ENCODE measurements at places on chromosomes 7 and 10. TPM values are rescaled to one million over a fixed set of nuclear protein-coding genes. Genes with fewer than 3 reads are reported as not detected.

The SYT15 gene
- total RNA-seq = not detected

DNA sequence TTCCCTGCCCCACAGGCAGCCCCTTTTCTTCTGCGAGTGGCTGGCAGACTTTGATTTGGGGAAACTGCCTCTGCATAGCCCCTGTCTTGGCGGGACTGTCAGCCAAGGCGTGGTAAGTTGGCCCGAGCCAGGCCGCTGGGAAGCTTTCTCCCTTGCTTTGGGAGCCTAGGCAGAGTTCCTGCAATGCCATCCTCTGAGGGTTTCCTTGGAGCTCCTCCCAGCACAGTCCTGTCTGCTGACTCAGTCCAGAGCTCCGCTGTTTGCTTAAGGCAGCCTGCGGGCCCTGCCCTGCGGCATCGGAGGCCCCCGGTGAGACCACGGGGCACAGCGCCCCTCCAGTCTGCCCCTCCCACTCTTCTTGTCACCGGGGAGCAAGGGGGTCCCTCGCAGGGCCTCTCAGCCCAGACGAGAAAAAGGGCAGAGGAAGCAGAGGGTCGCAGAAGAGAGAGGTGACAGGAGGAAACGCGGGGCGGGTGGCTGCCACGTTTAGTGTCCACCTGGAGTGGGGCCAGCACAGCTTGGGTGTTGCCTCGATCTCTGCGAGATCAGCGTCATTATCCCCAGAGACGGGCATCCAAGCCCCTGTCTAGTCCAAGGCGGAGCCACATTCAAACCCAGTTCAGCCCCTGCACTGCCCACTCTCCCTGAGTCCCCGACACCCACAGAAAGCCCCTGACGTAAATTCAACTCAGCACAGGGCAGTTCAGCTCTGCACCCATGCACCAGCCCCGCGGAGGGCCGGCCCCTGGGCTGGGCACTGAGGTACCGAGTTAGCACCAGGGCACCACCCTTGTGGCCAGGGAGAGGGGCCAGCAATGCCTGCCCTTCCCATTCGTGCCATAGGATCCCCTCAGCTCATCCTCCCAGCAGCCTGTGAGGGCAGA lies 59.0 kb upstream of the CHST15 start:
- no peak for DNase-seq

DNA sequence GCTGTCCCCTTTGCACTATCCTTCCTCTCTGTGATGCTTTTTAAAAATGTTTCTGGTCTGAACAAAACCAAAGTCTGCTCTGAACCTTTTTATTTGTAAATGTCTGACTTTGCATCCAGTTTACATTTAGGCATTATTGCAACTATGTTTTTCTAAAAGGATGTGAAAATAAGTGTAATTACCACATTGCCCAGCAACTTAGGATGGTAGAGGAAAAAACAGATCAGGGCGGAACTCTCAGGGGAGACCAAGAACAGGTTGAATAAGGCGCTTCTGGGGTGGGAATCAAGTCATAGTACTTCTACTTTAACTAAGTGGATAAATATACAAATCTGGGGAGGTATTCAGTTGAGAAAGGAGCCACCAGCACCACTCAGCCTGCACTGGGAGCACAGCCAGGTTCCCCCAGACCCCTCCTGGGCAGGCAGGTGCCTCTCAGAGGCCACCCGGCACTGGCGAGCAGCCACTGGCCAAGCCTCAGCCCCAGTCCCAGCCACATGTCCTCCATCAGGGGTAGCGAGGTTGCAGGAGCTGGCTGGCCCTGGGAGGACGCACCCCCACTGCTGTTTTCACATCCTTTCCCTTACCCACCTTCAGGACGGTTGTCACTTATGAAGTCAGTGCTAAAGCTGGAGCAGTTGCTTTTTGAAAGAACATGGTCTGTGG lies 11.4 kb upstream of the CSGALNACT2 start:
- DNase-seq = no peak

DNA sequence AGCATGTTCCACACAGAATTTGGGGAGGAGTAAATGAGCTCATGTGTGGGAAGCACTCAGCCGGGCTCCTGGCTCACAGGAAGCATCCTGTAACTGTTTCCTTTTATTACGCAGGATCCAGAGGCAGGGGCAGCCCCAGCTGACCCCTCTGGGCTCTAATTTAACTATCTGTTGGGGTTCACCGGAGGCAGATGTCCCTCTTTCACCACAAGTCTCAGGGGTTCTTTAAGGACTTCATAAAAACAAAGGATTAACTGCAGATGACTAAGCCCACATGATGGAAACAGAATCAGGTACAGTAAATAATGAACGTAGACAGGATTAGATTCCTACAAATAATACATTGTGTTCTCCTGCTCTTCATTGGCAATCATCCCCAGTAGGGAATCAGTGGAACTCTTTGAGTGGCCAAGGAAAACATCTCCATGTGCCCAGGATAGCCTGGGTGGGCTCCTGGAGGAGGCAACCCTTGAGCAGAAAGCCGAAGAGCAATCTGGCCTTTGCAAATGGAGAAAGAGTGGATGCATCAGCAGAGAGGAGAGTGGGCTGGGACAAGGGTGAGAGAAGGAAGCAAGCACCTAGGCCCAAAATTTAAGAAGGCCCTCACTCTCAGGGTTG lies 24.6 kb downstream of the TBXAS1 start:
- no peak for DNase-seq

GRCh38 chr10:127154831-127155620 lies 41.4 kb downstream of the INSYN2A start:
- no peak for DNase-seq

The SUGCT gene
- 5.6 TPM for total RNA-seq

GRCh38 chr7:92988941-92989545 lies 128.7 kb downstream of the SAMD9 start:
- DNase-seq = no peak

DNA sequence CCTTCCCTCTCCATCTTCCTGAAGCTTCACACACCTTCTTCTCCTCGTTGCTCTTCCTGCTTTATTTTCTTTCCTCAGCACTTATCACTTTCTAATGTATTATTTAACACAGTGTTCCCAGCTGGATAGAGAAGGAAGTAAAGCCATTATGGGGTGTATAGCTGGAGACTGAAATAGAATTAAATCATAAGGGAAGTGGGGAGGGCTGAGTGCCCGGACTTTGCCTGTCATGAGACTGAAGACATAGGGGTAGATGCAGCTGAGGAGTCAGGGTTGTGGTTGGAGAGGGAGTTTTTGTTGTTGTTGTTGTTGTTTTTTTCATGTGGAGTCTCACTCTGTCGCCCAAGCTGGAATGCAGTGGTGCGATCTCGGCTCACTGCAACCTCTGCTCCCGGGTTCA lies 65.3 kb downstream of the GALNT11 start:
- DNase-seq = no peak

DNA sequence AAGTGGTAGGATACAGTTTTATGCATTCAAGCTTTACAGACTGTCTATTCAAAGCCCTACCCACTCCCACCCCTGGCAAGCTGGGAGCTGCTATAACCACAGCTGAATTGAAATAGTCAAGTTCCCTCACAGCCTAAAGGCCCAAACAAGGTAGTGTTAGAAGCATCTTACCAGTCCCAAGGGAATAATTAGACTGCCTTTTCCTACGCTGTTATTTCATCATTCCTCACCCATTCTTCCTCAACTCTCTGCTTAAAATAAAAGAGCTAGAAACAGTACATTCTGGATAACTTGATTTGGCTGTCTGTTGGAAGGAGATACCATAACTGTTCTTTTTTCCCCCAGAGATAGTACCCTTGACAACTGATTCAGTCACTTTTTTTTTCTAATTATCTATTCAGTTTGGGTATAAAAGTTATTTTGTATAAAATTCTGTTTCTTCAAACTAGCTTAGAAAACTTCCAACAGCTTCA lies 54.0 kb downstream of the RAPGEF5 start:
- DNase-seq = no peak

The NDUFB8 gene
- 131 TPM for total RNA-seq

DNA sequence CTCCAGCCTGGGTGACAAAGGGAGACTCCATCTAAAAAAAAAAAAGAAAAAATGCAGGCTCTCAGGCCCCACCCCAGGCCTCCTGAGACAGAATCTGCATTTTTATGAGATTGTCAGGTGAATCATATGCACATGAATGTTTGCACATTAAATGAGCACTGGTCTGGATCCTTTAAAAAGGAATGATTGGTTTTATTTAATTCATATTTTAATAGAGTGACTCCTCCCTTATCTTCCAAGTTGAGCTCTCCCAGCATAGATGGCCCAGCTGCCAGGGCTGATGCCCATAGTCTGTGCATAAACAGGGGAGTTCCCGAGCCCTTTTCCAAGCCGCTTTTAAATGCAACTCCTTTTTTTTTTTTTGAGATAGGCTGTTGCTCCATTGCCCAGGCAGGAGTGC lies 28.5 kb downstream of the CUX1 start:
- no peak for DNase-seq

DNA sequence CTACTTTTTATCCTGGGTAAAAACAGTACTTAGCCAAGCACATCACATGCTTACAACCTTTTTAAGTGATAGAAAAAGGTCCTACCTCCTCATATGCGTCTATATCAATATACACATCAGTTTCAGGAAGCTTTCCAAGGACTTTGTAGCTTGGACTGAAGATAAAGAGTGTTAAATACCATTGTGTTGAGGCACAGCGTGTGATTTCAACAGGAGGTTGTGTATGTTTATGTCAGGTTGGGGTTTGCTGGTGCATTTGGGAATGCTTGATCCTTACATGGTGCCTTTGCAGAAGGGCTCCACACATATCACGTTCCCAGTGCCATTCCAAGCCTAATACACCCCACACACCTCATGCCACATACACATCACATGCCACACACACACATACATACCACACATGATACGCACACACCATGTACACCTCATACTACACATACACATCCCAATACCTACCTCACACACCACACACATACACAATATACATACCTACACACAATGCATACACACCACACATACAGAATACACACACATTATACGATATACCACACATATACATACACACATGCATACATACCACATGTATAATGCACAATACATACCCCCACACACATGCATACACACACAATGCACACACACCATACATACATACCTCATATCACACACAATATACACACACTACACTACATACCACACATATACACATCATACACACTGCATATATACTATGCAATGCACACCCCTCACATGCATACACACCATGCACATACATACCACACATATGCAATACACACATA lies 33.1 kb downstream of the PSMC2 start:
- no peak for DNase-seq

GRCh38 chr7:151025924-151026671 lies 1.8 kb upstream of the ATG9B start:
- DNase-seq = no peak

DNA sequence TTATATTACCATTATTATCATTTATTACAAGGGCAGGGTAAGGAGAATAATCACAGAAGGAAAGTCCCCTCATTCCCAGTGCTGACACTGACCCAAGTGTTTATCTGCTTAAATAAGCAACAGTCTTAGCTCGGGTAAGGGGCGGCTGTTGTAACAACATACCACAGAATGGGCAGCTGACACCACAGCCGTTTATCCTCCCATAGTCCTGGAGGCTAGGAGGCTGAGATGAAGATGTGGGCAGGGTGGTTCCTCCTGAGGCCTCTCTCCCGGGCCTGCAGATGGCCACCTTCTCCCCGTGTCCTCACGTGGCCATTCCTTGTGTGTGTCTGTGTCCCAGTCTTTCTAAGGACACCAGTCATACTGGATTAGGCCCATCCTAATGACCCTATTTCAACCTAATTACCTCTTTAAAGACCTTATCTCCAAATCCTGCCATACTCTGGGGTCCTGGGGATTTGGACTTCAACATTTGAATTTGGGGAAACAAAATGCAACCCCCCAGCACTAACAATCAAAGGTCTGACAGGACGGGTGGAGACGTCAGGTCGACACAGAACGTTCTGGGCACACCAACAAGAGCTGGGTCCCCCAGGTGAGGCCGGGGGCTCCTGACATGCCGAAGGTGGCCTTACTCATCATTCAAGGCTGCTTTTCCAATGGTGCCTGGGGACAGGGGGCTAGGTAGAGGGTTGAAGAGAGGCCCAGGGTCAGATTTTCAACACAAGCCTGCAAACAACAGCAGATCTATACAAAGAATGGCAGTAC lies 93.5 kb downstream of the TNS3 start:
- DNase-seq = no peak

DNA sequence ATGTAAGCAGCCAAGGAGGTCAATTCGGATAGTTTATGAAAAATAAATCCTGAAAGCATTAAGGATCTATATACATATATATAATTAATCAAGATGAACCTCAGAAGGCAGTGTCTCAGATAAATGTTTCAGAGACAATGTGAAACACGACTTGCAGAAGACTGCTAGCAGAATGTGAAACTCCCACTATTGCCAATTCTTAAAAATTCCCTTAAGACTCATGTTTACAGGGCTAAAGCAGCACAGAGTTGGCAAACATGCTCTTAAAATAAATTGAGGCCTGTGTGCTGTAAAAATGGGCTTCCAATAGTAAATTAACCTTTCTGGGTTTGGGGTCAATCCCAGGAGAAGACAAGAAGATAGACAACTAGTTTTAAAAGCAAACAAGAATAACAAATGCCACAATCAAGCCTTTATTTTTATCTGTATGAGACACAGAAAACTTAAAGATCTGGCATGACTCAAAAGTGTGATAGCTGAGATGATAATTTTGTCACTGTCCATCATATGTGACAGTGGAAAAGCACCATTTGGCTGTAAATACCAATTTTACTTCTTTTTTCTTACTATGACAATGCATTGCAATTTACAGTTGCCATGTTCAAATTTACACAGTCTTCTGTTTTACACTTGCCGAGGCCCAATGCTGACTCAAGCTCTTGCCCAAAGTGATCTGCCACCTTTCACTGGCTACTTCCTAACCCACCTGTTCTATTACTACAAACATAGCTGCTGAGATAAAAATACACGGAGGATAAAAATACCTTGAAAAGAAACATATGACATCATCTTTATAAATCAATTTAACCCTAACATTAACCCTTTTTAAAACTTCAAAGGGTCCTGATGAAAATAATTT lies 78.6 kb downstream of the CHCHD3 start:
- no peak for DNase-seq

- DNase-seq = no peak
These were observed 45.9 kb upstream of the TOMM7 start for GRCh38 chr7:22868509-22868908.

The PDE6C gene
- total RNA-seq = not detected

All from GM23338 (cell line).